ENCODE measurements at places on chromosomes 4 and X.

DNA sequence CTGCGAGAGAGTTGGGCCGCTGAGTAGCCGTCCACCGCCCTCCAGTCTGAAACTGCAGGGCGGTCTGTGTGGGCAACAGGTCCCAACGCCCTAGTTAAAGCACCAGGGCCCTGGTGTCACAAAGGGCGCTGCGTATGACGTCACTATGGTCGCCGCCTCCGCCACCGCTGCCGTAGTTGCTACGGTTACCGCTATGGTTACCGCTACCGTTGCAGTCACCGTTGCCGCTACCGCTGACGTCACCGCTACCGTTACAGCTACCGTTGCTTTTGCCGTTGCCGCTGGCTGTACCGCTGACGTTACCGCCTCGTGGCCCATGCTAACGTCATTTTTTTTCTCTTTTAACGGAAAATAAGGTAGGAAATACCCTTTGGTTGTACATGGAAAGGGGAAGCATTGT is at the start of gene PPP1R2C:
TSS of gene PPP1R2C (minus strand) at position 68 of the 400 bp plus-strand sequence. CDS start 84 bp downstream, outside the sequence.
- no peak for DNase-seq

GRCh38 chrX:154800478-154801210 is 4.6 kb downstream of the MPP1 start:
- no peak for DNase-seq

DNA sequence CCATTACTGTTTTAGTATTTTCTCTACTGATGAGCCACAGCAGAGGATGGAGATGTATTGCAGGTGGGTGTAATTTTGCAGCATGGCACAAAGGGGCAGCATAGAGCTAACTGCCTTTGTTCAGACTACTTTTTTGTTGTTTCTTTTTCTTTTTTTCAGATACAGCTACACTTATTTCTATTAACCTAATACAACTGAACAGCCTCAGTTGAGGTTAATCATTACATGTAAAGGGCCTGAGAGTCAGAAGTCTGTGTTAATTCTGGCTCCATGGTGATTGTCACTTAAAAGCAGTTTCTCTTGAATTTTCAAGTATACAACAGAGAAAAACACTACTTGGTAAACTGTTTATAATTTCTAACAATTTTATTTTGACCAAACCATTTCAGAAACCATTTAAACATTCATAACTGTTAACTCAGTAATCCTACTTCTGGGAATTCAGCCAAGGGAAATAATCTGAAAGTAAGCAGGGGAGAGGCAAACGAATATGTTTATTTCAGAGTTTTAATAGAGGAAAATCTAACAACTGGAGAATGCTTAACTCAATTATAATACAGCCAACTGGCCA is 13.9 kb upstream of the PPEF2 start:
- DNase-seq = peak; percentile 74

GRCh38 chr4:33626221-33626620 is 2618.1 kb downstream of the ARAP2 start:
- no peak for DNase-seq

DNA sequence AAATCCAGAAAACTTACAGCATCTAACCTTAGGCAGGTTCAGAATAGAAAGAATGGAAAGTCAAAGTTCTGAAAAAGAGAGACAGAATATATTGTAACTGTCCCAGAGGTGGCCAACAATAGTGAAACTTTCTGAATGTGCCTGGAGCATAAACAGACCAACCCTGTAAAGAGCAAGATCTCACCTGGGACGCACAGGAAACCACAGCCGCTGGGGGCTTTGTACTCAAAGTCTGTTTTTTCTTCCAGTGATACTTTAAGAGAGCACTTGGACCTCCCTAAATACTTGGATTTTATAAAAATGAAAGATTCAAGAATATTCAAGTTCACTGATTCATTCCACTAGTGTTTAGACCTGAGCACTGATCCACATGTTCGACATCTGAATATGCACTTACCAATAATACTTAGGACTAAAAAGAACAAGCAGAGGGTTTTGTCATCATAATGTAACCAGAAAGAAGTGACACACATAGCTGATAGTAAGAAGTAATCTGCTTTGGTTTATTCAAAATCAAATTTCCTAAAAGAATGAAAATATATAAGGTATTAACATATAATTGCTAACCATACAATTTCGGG is 35.3 kb downstream of the ARAP2 start:
- DNase-seq = no peak

DNA sequence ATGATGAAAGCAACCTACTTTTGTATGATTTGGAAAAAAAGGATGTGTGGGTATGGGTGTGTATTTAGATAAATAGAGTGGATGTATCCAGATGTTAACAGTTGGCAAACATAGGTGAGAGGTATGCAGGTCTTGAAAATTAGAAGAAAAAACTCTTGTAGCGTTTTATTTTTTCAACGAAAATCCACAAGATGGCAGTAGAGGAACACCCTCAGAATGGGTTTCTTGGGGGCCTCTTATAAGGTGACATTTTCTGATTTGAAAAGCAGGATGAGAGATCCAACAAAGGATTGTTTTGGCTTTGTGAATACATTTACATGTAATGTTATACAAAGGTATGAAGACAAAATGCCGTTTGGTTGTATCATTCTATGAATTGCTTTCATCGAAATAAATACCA is 68.3 kb downstream of the FMR1NB start:
- DNase-seq = peak; percentile 50

DNA sequence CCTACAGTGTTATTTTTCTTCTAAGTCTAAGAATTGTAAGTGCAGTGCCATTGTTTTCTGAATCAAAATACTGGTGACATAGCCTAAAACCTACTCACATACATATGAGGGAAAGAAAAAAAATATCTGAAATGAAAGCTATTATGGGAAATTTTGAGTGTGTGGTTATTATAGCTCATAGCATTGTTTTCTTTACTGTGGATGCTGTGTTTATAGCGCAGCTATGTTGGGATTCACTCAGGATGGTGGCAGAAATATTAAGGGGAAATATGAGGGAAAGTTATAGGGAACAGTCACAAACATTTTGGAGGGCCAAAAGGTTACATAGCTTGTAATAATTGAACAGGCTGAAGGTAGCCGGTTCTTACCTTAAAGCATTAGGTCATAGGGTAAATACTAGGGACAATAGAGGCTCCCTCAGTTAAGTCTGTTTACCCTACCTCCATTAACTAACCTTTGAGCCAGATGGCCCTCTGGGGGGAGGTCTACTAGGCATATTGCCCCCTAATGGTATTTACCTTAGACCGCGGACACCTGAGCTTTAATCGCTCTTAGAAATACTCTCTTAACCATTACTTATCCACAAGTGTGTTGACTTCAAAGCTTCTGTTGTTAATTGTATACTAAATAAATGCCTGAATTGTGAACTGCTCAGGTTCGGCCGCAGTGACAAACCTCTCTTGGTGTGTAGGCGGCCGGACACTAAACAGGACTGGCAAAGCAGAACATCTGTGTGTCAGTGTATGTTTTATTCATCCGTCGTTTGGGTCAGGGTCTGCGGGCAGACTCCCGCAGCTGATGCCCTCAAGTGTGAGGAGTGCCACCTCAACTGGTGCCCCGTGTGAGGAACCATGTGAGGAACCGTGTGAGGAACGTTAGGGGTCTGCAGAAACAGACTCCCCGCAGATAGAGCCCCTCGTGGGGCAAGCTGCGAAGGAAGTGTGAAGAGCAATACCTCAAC is 21.3 kb upstream of the SULT1B1 start:
- no peak for DNase-seq

DNA sequence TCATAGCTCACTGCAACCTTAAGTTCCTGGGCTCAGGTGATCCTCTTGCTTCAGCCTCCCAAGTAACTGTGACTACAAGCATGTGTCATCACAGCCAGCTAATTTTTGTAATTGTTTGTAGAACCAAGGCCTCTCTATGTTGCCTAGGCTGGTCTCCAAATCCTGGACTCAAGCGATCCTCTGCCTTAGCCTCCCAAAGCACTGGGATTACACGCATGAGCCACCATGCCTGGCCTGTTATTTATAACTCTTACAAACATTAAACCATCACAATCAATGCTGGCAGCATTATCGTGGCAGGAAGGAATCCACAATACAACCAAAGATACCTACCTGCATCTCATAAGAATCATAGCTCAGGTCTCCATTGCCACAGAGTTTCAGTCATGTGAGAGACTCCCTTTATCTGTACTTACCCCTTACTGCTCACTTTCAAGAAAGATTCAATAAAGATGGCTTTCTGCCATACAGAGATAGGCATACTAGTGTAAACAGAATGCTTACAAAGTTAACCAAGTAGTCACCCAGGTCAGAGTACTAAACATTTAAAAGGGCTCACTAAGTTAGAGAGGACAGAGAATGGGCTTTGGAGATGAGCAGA is 48.5 kb downstream of the SMIM31 start:
- DNase-seq = no peak

GRCh38 chrX:120664081-120664480 is 34.2 kb upstream of the C1GALT1C1 start:
- peak; percentile 54 for DNase-seq

GRCh38 chr4:108094923-108095482 is 73.7 kb downstream of the LEF1 start:
- no peak for DNase-seq

GRCh38 chr4:111231281-111231680 is 608.4 kb upstream of the PITX2 start:
- no peak for DNase-seq

DNA sequence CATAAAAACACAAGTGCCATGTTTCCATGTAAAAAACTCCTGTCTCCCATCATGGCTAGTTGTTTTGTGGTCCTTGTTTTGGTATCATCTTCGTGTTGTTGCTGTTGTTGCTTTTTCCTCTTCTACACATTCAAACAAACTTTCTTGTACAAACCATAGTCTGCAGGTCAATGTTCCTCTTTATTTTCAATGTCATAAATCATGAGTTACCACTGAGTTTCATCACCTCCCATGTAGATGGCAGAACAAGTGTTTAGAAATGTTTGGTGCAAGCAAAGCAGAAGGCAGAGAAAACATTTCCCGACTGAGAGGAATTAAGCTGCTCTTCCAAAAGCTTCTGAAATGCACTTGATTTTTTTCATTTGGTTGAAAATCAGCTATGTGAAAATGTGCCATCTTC is 166.0 kb downstream of the ANTXR2 start:
- peak; percentile 41 for DNase-seq

DNA sequence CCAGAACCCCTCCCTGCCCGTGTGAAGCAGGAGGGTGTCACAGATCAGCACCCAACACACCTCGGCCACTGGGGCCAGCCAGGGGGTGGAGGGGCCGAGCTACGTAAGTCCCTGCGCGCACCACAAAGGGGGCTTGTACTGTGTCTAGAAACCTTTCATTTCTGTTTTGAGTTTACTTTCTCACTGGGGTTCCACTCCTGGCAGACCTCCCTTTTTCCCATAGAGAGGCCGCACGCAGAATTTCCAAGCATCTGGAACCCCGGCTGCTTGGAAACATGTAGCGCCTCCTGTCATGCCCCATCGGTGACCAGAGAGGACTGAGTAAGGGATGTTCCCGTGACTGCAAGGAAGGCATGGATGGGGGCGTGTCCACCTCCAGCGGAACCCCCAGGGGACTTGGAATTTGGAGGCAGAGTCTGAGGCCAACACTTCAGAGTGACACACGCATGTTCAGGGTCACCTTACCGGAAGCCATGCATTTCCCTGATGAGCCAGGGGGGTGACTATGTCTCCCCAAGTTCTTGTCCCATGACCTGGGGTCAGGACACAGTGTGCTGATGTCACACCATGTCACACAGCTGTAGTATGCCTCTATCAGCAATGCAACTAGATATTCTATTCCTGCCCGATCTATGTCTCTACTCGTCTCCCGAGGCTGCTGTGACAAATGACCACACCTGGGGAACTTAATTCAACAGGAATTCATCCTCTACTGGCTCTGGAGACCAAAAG is 105.3 kb downstream of the DHRSX start:
- no peak for DNase-seq

DNA sequence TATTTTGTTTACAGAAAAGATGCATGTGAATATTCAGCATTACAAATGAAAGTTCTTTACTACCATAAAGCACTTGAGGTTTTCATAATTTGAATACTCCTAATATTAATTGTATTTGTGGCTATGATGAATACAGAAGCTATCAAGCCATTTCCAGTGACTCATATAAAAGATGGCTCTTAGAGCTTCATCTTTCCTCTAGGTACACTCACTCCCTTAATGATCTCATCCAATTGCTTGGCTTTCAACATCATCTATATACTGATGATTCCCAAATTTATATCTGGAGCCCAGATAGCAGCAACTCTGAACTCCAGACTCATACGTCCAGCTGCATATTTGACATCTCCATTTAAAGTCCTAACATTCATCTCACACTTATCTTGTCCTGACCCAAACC is 183.4 kb upstream of the FAM241A start:
- no peak for DNase-seq

DNA sequence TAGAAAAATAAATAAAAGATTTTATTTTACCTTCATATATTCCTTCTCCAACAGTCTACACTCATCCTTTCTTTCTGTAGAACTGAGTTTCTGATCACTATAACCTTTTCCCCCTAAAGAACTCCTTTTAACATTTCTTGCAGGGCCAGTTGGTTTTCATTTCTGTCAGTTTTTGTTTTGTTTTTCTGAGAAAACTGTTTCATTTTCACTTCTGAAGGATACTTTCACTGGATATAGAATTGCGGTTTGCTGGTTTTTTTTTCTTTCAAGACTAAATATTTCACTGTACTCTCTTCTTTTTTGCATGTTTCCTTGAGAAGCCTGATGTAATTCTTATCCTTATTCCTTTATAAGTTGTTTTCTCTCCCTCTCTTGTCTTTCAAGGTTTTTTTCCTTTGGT is 90.4 kb upstream of the EOLA2 start:
- no peak for DNase-seq

- DNase-seq = peak; percentile 78
These were observed 2.1 kb downstream of the ELOVL6 start for GRCh38 chr4:110196206-110196870.

- DNase-seq = no peak
These were observed 3.3 kb downstream of the RIPPLY1 start for GRCh38 chrX:106899841-106900240.

DNA sequence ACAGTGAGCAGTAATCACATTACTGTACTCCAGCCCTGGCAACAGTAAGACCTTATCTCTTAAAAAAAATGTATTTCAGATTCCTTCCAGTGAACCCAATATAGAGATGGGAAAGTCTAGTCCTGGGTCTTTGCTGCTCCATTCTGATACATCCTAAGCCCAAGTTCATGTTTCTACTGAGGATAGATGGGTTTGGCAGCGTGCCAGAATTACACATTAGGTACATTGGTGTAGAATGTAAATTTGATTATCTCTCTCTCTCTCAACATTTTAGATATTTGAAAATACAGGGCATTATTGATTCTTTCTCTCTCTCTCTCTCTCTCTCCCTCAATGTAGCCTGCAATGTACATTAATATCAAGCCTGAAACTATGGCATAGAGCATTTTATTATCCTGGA is 43.5 kb upstream of the ZNF330 start:
- DNase-seq = no peak

- DNase-seq = no peak
These were observed 16.8 kb upstream of the IRAK1 start for GRCh38 chrX:154036513-154036912.

- no peak for DNase-seq
These were observed 60.5 kb downstream of the MSX1 start for GRCh38 chr4:4919927-4920326.

- no peak for DNase-seq
These were observed 282.8 kb downstream of the PPP1R2C start for GRCh38 chrX:42495139-42495538.
